ENCODE measurements at places on chromosomes 2 and 18.

DNA sequence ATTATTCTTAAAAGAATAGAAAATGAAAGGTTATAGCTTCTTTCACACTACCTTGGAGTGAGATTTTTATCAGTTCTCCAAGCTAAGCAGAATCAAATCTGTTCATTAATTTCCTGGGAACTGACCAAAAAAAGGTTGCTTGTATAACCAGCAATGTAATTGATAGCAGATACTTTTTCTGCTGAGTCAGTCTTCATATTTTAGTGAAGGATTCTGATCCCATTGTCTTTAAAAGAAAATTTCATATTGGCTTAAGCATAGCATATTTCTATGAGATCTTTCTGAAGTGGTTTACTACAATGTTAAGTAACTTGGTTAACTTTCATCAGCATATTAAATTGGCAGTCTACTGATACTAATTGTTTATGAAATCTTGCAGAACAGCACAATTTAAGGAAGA is 338.0 kb downstream of the TMX3 start:
- DNase-seq, result no peak

DNA sequence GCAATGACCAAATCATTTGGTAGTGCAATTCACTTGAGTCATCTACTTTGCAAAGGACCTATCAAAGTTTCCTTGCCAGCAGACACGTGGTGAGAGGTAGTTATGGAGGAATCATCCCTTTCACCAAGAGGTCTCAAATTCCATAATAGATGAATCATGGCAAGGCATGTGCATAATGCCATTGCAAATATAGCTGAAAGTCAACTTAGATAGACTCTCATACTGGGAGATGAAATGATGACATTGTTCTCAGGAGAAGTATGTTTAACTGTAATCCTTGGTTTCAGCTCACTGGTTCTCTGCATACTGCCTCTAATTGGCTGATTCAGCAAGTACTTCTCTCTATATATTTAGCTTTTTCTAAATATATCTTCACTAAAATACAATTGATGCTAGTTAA is 57.2 kb downstream of the CALCRL start:
- no peak for DNase-seq

DNA sequence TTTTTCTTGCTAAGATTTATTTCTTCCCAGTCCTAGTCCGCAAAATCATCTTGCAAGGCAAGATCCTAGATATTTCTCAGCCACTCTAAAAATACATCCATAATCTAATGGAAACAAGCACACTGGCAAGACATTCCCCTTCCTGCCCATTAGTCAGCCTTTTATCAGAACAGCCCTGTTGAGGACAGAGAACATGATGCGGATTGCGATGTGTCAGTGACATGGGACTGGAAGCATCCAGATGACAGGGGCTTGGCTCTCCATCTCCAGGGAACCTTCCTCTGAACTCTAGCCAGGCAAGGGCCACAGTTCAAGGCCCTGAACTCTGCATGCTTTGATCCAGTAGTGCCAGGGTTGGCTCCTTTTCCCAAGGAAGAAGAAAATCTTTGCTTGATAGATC is 70.0 kb downstream of the VSNL1 start:
- no peak for DNase-seq

DNA sequence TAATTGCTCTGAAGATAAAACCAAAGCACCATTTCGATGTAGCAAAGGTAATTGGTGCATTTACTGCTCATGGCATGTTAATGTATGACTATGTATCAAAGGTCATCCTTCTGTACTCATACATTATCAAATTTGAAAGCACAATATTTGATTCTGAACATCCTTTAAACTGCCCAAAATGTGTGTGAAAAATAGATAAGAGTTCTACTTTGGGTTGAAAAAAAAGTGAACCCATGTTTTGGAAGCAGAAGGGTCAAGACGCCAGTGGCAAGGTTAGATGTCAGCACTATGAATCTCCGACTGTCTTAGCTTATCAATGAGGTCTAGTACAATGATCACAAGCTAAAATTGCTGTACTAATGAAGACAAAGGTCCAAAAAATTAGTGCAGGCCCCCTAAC is 83.1 kb downstream of the LNPK start:
- no peak for DNase-seq

GRCh38 chr2:3423492-3424170 is 44.1 kb downstream of the TRAPPC12 start:
- peak; percentile 69 for DNase-seq

All from breast epithelium (tissue), 4 donors.